NCI-H1417 treated with DMSO at 0.1 percent for 48 hours (cell line): ENCODE measurements at places on chromosomes 2 and 18.

DNA sequence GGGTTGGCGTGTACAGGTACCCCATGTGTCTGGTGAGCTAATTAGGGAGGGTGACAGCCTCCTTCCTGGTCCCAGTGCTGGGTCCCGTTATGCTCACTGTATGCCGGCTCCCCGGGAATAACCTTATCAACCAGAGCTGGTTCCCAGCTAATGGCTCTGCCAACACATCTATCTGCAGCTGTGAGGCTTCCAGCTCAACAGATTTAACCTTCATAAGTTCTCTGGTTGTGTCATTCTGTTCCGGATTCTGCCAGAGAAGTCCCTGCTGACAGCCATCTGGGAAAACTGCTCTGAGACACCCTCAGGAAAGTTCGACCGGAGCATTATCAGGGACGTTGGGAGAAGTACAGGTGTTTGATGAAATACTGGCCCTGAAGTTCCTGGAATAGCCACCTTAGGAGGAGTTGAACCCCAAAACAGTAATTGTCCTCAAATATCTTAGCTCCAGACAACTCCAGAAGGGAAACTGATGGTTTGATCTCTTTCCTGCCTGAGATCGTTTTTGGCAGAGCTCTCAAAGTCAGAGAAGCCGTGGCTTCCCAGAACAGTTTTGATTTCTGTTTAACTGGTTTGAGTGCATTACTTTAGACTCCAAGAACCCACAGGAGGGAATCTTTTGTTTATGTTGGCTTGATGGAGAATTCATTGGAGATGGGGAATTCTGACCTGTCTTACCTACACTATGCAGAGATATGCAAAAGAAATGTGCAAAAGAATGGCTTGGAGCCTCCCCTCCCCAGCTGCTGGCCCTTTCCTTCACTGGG is 39.4 kb upstream of the TXNDC2 start:
- no peak for DNase-seq

DNA sequence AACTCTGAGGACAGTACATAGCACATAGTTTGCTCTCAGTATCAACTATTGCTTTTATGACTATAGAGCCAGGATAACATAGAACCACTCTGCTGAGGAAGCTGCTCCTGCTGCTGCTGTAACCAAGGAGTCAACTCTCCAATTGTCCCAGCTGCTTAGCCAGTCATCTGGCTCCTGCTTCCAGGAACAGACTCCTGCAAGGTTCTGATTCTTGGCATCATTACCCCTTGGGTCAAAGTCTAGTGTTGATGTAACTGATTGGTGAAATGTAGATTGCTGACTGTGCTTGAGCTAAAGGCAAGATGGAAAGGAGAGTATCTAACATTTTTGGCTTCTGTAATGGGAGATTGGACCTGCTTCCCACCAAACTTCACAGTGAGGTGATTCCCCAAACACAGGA is 261.9 kb upstream of the FSHR start:
- DNase-seq, result no peak

DNA sequence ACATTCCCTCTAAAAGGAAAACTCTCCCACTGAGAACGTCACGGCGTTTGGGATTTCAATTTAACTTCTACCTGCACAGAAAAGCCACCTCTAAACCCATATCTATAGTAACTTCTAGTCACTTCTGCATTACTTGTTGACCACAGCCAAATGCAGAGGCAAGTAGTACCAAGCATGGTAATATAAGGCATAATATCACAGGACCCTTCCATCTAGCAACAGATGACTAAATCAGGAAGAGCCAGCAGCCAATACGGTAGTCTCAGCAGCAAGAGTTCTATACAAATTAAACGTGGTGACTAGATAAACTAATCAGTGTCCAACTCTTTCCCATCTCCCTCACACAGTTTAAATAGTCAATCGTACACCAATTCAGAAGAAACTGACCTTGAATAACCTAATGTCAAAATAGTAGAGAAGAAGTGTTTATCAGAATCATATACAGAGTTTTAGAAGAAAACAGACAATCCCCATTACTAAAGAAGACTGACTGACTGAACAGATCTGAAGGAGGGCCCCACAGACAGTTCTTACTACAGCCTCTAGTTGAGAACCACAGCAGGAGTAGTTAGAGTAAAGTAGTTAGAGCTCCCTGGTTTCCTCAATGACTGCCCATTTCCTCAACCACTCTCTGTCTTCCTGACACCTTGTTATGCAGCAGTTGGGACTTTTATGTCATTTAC is 30.0 kb downstream of the MEMO1 start:
- no peak for DNase-seq

DNA sequence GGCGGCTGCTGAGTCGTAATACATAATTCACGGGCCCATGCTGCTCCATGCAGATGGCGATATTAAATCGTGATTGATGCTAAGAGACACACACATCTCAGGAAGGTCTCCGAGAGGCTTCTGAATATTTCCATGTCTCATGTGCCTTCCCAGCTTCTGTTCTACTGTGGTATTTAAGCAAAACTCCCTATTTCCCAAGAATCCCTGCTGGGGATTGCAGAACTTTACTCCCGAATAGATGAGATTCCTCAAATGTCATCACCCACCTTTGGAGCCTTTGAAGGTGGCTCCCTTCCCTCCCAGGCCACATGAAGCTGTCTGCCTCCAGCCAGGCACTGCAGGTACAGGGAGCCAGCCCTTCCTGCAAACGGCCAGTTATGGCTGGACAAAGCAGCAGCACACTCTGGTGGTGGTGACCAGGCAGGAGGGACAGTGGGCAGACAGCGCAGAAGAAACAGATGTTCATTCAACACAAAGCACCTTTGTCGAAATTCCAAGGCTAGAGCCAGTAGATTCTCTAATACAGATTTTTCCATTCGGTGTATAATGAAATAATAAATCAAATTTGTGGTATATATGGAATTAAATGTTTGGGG is 14.1 kb downstream of the NRP2 start:
- DNase-seq, result no peak

GRCh38 chr2:27154488-27154887 is 5.7 kb downstream of the TCF23 start:
- DNase-seq, result no peak

GRCh38 chr2:37812414-37812813 is 112.7 kb upstream of the RMDN2 start:
- no peak for DNase-seq

GRCh38 chr18:79587779-79588635 is 91.6 kb upstream of the CTDP1 start:
- DNase-seq, result no peak

- DNase-seq, result no peak
Measured at GRCh38 chr18:63953811-63954210, 4.7 kb downstream of the HMSD start.

DNA sequence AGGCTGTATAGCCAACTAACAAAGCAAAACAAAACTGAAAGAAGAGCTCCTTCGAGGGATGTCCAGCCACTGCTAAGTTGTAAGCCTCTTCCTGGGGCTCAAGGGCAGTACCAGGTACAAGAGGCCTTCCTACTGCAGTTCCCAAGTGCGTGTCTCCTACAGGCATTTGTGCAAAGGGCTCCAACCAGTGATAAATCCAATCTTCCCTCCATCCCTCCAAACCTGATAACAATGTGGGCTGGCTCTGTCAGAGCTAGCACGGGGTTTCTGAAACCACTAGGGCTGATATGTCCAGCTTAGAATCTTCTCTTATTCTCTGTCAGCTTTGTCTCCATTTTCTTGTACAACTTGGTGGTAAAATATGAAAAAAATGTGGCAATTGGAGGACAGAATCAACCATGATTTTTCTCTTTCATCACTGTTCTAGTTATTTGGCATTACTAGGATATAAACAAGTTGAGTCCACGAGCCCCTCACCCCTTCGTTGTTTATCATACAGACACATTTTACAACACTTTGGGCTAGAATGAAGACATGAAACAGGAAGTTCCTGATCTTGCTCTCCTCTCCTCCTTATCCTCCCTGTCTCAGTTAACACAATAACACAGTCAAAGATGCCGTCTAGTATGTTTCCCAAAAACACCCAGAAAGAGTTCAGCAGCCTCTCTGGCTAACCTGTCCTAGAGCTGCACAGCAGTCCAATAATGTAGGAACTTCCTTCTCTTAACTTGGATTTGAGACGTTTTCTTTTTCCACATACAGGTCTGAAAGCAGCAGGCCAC is 35.4 kb upstream of the WIPF1 start:
- DNase-seq, result no peak
